ENCODE measurements at places on chromosomes 12 and 14.

- peak; percentile 25 for DNase-seq
These were observed 141.4 kb downstream of the MYRFL start for GRCh38 chr12:69966409-69966808.

- no peak for DNase-seq
These were observed 42.8 kb downstream of the PITPNM2 start for GRCh38 chr12:123107926-123108681.

DNA sequence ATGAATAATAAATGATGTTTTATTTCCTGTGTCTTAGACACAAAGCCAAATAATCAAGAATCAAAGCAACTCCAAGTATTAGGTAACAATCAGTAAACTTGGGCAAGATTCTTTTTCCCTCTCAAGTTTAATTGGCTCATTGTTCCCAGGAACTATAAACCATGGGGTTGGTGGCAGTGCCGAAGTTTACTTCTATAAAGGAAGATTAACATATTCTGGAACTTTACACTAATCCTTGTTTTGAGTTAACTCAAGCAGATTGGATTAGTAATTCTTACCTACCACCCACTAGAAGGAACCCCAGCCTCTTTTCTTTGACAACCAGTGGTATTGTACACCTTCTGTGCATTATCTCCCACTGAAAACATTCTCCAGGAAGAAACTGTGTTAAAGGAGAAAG lies 197.1 kb downstream of the EXOC5 start:
- DNase-seq: no peak

GRCh38 chr12:105921872-105922669 lies 216.7 kb downstream of the NUAK1 start:
- DNase-seq: no peak

DNA sequence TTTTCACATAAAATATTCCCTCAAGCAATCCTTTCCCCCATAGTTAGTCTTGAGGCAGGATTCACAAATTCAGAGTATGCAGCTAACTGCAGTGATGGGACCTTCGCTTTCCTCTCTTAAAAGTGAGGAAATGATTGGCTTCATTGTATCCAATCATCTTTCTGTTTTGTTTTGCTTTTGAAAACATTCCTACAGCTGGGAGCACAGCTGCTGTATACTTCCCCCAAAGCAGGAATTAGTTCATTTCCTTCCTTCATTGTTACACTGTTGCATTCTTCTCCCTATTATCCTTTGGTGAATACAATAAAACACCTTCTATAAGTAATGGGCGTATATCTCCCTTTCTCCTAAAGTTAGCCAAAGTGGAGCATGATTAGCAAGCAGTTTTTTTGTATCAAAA lies 9.4 kb upstream of the GAS2L3 start:
- no peak for DNase-seq
